ENCODE measurements at places on chromosomes 7 and 10.
A peak's percentile ranks its signal among the peaks of the same experiment; 100 is the strongest.

- no peak for DNase-seq
Measured at GRCh38 chr10:110505130-110505770, 7.5 kb downstream of the DUSP5 start.

GRCh38 chr7:90701021-90701420 lies 104.9 kb downstream of the CDK14 start:
- DNase-seq: no peak

DNA sequence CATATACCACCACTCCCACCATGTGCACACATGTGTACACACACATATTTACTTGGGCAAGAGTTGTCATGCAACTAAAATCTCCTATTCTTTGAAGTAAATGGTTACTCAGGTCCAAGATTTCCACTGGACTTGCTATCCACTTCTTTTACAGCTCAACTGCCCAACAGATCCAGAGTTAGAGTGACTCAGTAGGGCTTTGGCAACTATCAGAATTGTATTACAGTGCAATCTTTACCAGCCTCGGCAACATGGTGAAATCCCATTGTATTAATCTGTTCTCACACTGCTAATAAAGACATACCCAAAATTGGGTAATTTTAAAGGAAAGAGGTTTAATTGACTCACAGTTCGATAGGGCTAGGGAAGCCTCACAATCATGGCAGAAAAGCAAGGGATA lies 51.9 kb upstream of the ABLIM1 start:
- no peak for DNase-seq

GRCh38 chr7:2369139-2369538 lies 14.5 kb downstream of the EIF3B start:
- no peak for DNase-seq

GRCh38 chr10:96441987-96442643 lies 71.6 kb downstream of the TLL2 start:
- DNase-seq: no peak

DNA sequence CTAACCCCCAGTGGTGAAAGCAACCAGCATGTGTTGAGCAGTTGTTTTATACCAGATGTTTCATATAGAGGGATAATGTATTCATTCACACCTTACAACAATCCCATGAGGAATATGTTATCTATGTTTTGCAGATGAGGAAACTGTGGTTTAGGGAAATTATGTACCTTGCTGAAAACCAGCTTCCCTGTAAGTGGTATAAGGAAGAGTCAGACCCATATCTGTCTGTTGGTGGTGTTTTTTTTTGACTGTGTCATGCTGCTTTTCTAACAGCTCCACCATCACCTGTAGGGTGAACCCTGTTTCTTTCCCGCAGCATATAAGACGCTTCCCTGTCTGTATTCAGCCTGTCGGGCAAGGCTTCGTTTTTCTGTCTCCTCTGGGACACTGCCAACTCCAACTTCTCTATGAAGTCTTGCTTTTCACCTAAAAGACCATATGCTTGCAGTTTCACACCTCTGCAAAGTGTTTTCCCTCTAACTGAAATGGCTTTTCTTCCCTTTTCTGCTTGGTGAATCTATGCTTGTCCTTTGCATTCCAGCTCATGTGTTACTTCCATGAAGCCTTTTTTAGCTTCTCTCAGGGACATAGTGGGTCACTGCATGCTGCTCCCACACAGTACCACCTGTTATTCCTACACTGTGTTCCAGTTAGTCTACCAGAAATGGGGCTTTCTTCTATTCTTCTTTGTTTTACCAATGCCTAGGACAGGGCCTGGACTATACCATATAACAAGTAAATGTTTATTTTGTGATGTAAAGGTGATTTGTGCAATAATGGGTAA lies 92.8 kb downstream of the ST7 start:
- no peak for DNase-seq

- peak; percentile 7 for DNase-seq
Measured at GRCh38 chr10:50610368-50610767, 13.4 kb downstream of the SGMS1 start.

- no peak for DNase-seq
Measured at GRCh38 chr10:80272793-80273522, 16.5 kb downstream of the MAT1A start.

- DNase-seq: no peak
Measured at GRCh38 chr10:74307061-74307651, 156.1 kb downstream of the ADK start.

GRCh38 chr10:86252079-86252478 lies 114.5 kb downstream of the GRID1 start:
- no peak for DNase-seq

DNA sequence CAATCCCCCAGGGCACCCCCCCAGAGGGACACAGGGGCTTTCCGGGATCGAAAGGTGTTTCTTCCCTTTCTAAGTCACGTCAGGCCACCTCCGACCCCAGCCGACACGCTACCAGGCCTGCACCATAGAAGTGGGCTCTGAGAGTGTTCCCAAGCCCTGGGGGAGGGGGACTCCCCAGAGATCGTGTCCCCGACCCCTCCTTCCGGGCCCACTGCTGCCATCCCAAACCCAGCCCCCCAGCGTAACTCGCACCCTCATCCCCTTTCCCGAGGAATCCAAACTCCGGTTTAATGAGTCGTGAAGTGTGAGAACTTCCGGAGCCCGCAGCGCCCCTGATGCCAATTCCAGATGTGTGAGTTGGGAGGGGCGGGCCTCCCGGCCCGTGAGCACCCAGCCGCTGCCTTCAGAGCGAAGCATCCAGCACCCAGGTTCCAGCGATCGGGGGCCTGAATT lies 11.3 kb downstream of the UNCX start:
- no peak for DNase-seq

- no peak for DNase-seq
Measured at GRCh38 chr10:44364566-44364965, 20.3 kb downstream of the CXCL12 start.

- DNase-seq: no peak
Measured at GRCh38 chr7:55207436-55208125, 157.6 kb upstream of the LANCL2 start.

DNA sequence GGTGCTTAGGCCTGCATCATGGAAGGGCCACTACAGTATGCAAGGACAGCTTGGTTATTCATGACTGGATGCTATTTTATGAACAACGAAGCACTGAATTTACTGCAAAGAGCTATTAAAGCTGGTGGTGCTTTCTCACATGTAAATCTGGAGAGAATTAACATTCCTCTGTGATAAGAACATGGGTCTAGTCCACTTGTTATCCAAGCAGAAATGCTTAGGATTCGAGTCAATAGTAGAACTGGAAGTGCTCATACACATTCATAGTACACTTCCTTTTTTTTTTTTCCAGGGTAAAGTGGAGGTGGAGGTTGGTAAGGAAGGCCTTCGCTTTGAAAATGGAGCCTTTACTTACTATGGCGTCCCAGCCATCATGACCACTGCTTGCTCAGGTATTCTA lies 35.0 kb downstream of the CNNM1 start:
- no peak for DNase-seq

- DNase-seq: no peak
Measured at GRCh38 chr7:50409856-50410745, 40.0 kb downstream of the FIGNL1 start.

GRCh38 chr7:156473476-156474240 lies 166.9 kb upstream of the RNF32 start:
- DNase-seq: peak; percentile 30

GRCh38 chr7:76332078-76332477 lies 26.7 kb downstream of the YWHAG start:
- no peak for DNase-seq

- no peak for DNase-seq
Measured at GRCh38 chr7:46291050-46291438, 370.0 kb upstream of the IGFBP3 start.

DNA sequence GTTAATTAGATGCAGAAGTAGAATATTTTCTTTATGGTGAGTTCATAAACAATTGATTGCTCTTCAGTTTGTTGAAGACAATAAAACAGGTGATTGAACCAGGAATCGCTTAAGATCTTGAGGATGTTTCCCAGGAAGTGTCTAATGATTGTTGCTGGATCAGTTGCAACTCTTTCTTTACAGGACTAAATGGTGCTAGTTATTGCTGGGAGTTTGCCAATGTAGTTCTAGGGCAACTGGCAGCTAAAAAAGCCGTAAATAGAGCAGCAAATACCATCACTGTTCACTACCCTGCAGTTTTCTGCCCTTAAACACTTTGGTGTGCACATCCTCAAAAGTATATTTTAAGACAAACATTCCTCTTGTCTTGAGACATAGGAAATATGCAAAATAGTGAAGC lies 119.2 kb upstream of the ANK3 start:
- no peak for DNase-seq

- no peak for DNase-seq
Measured at GRCh38 chr10:117546020-117546580, 3.6 kb downstream of the EMX2 start.

DNA sequence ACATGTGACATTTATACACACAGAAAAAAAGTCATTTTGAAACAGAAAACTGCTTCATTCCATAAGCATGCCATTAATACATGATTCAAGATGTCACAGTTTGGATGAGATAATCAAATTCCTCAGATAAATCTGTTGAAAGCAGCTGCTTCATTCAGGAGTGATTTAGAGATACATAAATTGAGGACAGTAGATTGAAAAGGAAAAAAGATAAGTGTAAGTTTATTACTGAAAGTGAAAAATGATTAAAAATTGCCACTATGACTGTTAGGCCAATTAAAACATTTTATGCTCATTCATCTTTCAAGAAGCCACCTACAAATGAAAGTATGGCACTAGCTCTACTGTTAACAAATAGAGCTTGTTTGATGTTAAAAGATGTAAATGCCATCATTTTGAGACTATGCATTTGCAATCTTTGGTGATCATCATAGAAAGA lies 136.9 kb upstream of the CDK6 start:
- DNase-seq: no peak

DNA sequence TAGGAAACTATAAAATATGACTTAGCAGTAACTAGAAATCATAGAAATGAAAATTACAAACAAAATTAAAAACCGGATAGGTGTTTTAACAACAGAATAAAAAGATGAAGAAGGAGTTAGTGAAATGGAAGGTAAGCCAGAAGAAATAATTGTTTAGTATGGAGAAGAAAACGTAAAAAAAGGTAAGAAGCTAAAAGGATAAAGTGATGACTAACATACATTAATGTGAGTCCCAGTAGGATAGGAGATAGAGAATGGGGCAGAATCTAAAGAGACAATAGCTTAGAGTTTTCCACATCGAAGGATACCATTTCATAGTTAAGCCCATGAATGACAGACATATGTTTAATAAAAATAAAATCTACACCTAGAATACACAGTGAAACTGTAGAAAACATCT lies 25.3 kb downstream of the GTF2I start:
- DNase-seq: no peak

GRCh38 chr10:74039561-74040145 lies 41.7 kb downstream of the VCL start:
- peak; percentile 23 for DNase-seq

- no peak for DNase-seq
Measured at GRCh38 chr10:11697718-11698527, 44.3 kb upstream of the ECHDC3 start.

DNA sequence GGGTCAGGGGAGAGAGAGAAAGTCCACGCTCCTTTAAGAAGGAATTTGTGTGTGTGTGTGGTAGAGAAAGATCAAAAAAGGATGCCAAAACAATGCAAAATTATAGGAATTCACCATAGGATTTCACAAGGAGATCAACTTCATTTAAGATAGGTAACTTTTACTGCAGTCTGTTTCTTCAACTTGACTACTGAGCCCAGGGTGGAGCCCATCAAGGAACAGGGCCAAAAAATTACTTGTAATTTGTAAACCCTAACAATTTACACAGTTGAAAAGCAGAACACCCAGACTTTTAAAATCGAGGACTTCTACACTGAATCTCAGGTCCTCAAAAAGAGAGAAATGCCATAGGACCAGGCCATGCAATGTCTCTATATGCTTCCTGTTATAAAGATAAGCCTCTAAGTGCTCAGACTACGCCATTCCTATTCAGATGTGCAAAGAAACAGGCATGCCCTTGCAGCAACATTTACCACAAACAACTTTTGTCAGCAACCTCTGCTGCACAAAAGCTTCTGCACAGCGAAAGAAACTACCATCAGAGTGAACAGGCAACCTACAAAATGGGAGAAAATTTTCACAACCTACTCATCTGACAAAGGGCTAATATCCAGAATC lies 10.6 kb upstream of the GIMAP4 start:
- no peak for DNase-seq

Data from midbrain (tissue), 1 donor.